Stimulated activated CD4-positive, alpha-beta T cell treated with anti-CD3 and anti-CD28 coated beads, Interleukin-4, amount 100 ng/mL, for 1 hour (primary cell): ENCODE measurements at places on chromosomes 4 and X.

- no peak for DNase-seq
Measured at GRCh38 chrX:68755616-68756125, 73.2 kb upstream of the EFNB1 start.

DNA sequence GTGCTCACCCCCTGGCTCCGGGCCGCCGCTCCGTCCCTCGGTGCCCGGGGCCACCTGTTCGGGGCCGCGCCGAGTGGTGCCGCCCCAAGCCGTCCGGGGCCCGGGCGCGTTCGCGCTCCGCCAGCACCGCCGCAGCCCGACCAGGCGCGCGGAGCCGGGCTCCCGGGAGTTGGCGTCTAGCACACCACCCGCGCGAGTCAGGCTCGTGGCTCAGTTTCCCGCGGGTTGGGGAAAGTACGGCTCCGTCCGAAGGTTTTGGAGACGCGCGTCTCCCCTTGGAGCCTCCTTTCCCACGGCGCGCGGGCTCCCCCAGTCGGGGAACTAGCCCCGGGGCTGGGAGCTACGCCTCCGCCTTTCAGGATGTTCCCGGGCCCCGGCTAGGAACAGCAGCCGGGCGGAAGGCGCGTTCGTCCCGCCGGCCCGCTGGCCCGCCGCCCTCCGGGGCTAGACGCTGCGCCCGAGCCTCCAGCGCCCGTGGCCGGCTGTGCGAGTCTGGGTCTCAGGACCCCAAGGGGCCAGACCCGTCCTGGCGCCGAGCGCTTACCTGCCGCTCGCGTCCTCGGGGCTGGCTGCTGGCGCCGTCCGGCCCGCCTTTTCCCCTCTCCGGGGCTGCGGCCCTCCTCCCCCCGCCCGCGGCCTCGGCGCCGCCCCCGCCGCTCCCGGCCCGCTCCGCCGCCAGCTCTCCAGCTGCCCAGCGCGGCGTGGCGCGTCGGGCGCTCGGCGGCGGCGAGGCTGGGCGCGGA is at the start of gene ADGRG2:
TSS of gene ADGRG2 (minus strand) at position 571 of the 743 bp plus-strand sequence. CDS start 53,634 bp downstream, outside the sequence.
- no peak for DNase-seq

DNA sequence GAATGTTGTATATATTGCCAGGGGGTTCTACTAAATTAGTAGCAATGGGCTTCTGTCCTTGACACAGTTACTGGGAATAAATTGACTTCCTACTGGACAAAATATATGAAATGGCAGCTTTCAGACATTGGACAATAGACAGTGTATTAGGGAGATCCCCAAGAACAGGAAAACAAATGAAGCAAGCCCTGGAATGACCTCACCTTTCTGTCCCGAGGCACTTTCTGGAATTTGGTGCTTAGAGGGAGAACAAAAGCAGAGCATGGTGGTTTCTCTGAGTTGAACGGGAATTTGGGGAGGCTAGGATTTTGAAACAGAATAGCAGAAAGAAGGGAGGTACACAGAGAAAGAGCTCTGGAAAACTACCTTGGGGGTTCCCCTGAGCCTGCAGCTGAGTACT is 187.7 kb upstream of the MAGEB2 start:
- DNase-seq: no peak

- no peak for DNase-seq
Measured at GRCh38 chr4:169846396-169846795, 88.7 kb upstream of the HPF1 start.

- DNase-seq: no peak
Measured at GRCh38 chr4:55736605-55737183, 82.9 kb upstream of the EXOC1L start.

- no peak for DNase-seq
Measured at GRCh38 chrX:122445466-122445865, 738.6 kb upstream of the GRIA3 start.

GRCh38 chr4:150126201-150126863 is 48.1 kb downstream of the DCLK2 start:
- no peak for DNase-seq

DNA sequence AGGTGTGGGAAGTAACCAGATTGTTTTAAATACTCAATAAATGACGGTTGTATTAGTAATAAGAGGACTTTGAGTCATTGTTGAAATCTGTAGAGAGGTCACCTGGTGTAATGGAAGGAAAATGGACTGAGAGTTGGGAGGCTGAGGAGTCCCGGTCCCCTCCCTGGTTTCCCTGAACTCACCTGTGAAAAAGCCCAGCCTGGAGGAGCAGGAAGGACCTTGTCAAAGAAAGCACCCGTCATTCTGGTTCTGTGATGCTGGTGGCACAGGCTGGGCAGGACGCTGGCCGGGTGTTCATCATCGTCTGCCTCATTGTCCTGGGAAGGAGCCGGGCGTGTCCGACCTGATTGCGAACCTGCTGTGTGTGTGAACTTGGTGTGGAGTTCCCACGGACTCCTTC is 70.8 kb downstream of the SORCS2 start:
- DNase-seq: no peak

GRCh38 chrX:74506317-74507115 is 85.2 kb downstream of the SLC16A2 start:
- DNase-seq: no peak

DNA sequence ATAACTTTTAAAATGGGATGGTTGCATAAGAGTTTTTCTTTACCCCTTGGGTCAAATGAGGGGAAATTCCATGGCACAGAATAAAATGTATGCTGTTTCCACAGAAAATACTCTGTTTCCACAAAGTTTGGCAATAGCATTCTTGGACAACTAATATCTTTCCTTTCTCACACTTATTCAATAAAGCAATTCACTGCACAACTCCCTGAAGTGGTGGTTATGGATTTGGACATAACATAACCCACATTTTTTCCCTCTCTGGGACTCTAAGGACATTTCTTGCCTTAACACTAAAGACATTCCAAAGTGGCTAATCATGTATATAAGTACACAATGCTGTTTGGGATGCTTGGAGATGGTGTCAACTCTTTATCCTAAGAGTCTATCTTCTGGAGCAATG is 51.7 kb upstream of the GPM6B start:
- DNase-seq: no peak

GRCh38 chr4:65747386-65747785 is 77.1 kb upstream of the EPHA5 start:
- DNase-seq: no peak

DNA sequence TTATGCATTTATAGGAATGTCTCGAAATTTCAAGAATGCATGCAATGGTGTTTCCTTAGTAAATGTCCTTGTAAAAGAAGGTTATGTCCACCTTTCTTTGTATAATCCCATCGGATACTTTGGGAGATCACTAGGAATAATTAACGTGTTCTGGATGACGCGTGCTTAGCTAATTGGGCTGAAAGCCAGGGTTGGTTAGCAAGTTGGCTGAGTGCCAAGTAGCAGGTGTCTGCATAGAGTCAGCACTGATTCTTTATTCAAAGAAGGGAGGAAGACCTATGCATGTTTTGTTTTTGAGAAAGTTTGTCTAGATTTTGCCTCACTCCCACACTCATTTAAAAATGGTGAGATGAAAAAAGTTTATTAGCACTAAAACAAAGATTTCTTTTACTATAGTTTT is 144.6 kb downstream of the SOX3 start:
- no peak for DNase-seq

- no peak for DNase-seq
Measured at GRCh38 chr4:94256828-94257227, 49.2 kb downstream of the SMARCAD1 start.

- DNase-seq: peak; percentile 15
Measured at GRCh38 chr4:1187182-1187581, 14.8 kb upstream of the SPON2 start.

DNA sequence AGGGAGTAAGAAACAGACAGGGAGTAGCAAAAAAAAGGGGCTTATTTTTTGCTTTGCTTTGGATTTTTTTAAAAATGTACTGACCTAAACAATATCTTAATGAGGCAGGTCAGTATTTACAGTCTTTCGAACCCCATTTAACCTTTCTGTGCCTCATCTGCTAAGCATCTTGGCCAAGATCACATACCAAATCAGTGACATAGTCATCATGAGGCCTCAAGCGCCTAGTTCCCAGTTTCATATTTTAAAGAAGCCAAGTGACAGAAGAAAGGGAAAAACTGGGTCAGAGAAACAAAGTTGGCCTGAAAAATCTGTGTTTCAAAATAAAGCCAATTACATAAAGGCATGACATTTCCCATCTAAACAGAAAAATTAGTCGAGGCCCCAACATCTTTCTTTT is 94.6 kb upstream of the WDR44 start:
- no peak for DNase-seq

- no peak for DNase-seq
Measured at GRCh38 chr4:2116687-2117400, 57.7 kb downstream of the NAT8L start.

DNA sequence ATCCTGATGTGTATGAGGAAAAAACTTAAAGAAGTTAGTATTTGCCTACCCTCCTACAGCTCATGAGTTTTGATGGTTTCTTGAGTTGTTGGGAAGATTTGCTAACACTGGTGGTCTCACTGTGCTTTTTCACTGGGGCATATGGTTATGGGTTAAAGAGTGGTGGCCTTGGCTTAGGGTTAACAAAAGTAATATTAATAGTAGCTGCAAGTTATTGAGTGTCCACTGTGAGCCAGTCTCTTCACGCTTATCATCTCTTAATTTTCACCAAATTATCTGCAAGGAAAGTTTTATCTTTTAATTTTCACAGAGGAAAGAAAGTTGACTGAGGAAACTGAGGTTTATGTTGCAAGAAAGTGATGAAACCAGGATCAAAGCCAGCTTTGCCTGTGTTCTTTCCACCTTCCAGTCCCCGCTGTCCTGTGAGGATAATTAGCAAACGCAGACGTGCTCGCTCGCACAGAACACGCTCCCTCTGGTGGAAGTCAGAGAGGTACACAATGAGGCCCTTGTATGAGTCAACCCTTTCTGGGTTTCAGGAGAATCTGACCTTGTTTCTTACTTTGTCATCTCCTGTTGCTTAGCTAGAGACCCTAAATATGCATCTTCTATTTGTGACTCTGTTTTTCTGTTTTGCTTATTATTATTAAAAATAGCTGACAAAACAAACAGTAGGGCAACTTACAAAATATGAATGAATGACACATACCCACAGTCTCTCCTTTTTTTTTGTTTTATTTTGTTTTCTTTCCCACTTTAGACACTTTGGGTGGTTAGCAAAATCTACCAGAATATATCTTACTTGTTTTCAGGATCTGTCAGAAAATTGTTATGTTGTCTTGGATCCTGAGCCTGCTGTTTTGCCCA is 94.3 kb downstream of the DDIT4L start:
- peak; percentile 49 for DNase-seq

DNA sequence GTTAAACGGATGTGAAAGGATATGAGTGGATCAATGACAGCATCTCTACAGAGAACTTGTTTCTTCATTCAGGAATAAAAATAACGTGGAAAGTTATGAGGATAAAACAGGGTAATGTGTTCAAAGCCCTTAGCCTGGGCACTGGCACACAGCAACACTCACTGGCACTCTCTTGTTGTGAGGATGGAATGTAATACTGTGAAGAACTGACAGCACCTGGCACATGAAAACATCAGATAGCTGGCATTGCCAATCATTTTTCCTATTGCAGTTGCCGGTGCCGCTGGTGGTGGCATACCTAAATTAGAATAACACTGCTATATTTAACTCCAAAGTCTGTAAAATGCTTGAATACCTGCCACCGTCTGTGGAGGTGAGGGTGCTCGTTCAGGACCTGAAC is 1061.2 kb downstream of the DMD start:
- DNase-seq: no peak

GRCh38 chrX:21735038-21735767 is 22.7 kb downstream of the SMPX start:
- no peak for DNase-seq

DNA sequence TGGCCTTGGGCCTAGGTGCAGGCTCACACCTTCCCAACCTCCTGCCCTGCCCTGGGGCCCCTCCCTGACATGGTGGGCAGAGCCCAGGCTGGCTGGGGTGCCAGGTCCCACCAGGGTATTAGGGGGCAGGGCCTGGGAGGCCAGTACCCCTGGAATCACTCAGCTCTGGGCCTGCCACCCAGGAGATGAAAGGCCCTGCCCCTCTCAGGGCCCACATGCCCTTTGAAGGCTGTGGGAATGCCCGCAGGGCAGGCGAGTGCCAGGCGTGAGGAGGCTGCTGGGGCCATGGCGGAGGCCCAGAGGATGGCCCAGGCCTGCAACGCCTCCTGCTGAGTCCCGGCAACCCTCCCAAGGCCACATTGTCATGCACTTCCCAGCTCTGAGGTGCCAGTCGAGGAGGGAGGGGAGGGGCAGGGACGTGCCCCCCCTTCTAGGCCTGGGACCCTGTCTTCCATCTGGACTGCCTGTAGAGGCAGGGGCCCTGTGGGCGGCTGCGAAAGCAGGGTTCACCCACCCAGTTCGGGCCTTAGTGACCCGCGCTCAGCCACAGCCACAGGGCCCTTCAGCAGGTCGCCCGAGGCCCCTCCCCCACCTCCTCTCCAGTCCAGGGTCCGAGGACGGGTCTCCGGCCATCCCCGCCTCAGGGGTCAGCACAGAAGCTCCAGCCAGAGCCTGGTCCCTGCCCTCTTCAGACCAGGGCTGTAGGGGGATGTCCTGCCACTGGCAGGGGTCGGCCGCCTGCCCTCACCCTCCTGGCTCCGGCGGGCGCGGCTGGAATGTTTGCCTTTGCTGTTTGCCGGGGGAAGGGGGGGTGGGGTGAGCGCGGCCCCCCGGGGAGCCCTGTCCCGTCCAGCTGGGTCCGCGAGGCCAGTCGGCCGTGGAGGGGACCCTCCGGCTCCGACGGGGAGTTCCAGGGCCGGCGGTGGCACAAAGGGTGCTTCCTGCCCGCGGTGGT is 26.7 kb upstream of the FGFR3 start:
- no peak for DNase-seq

GRCh38 chr4:26094911-26095310 is 180.9 kb downstream of the SMIM20 start:
- DNase-seq: no peak

DNA sequence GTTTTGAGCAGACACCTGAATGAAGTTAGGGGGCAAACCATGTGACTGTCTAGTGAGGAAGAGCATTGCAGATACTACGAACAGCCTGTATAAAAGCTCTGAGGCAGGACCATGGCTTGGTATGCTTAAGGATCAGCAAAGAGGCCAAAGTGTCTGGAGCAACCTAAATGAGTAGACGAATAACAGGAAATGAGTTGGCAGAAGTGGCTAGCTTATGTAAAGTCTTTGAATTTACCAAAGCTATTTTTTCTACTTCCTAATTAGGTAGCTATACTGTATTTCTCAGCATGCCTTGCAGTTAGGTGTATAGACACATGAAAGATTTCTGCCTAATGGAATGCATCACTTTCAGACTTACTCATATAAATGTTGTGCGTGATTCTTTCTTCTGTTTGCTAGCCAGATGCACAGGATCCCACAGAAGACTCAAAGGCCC is 9.3 kb upstream of the GPRIN3 start:
- no peak for DNase-seq

DNA sequence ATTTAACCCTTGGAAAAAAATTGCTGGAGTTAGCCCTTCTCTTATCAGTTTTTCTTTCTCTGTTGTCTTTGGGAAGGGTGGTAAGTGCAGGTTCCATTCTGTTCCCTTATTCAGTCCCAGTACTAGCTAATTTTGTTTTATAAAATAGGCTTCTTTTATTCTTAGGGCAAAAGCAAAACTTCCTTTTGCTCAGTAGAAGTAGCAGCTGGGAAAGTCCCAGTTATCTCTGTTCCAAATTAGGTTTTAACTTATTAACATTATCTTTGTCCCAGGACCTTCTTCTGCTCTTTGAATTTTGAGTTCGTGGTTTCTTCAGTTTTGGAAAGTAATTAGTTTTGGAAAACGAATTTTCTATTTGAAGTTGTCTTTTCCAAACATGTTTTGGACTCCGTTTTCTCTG is 61.1 kb downstream of the BANK1 start:
- DNase-seq: no peak
